Upper lobe of right lung (tissue), 1 donor: ENCODE measurements at places on chromosomes 7 and 10.

DNA sequence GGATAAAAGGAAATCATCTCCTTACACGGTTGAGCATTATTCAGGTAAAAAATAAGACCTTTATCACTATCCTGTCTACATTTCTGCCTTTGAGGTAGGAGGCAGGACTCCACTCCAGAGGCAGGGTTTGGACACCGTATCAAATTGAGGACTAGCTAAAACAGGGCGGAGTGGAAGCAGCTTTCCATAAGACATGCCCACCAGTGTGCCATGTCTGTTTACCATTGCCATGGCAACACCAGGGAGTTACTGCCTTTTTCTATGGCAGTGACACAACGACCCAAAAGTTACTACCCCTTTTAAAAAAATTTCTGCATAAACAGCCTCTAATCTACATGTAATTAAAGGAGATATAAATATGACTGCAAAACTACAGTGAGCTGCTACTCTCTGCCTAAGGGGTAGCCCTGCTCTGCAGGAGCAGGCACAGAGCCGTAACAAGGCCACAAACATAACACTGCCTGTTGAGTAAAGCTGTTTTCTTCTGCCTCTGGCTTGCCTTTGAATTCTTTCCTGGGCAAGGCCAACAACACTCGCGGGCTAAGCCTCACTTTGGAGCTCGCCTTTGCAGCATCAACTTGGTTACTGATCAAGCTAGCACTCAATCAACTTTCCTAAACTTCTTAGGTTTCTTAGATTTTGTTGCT is 26.5 kb downstream of the DGKB start:
- no peak for DNase-seq

- DNase-seq: no peak
Measured at GRCh38 chr7:31887006-31887405, 183.2 kb downstream of the PDE1C start.

DNA sequence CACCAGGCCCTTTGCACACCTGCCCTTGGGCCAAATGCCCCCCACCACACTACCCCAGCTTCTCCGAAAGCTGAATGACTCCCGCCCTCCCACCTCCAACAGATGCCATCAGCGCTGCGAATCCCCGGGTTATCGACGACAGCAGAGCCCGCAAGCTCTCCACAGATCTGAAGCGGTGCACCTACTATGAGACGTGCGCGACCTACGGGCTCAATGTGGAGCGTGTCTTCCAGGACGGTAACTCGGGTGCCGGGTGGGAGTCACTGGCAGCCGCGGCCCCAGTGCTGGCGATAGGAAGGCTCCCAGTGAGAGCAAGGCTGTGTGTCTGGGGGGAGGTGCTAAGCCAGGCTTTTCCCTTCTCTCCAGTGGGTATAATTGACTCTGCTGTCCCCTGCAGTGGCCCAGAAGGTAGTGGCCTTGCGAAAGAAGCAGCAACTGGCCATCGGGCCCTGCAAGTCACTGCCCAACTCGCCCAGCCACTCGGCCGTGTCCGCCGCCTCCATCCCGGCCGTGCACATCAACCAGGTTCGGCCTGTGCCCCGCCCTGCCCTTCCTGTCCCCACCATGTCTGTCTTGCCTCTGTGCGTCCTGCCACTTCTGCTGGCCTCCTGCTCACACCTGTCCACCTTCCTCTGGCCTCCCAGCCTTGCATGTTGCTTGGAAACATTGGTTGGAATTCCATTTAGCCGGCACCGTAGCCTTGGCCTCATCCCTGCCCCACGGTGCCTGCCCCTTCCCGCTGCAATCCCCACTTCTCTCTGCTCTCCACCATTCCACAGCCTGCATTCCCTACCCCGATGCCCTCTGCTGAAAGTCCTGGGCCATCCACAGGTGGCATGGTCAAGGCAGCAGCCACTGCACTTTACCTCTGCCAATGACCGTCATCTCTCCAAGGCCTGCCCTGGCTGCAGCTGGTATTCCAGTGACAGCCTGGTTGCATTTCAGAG is 32.1 kb downstream of the AGAP3 start:
- no peak for DNase-seq

- no peak for DNase-seq
Measured at GRCh38 chr7:30448461-30449189, 30.0 kb downstream of the NOD1 start.
